ENCODE measurements at places on chromosomes 6 and 20. TPM values are rescaled to one million over a fixed set of nuclear protein-coding genes. Genes with fewer than 3 reads are reported as not detected.

DNA sequence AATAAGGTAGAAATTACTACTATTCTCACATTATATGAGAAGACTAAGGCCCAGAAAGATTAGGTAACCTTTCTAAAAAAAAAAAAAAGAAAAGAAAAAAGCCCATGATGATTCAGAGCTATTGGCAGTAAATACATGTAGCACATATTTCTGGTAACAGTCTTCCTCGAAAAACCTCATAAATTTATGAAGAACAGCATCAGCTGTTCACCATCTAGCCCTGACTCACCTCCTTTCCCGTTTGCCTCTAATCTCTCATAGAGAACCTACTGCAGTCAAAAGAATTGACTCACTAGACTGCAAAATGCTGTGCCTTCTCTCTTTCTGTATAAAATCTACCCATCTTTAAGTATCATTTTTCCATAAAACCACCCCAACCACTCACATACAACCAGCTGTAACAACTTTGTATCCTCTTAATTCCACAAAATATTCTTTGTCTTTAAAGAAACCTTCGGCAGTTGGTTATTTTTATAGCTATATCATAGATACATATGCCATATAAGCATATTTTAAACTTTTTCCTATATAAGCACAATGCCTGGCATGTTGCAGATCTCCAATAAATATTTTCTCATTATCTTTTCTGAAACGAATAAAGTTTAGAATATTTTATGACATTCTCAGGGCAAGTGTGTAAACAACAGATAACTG, 152.7 kb upstream of the ENPP5 start:
- H3K36me3 ChIP-seq = no peaks in the 10 kb centered on the region
- H3K27ac ChIP-seq = no peak overlapping the region
- H3K4me1 ChIP-seq = peaks cover 20% of the 10 kb centered on the region
- H3K4me3 ChIP-seq = no peak overlapping the region
- no peaks in the 10 kb centered on the region for H3K27me3 ChIP-seq

PCED1A gene
- 9.0 TPM for total RNA-seq

- peaks cover 4% of the 10 kb centered on the region for H3K27me3 ChIP-seq
- no peaks in the 10 kb centered on the region for H3K4me1 ChIP-seq
- H3K27ac ChIP-seq = no peak overlapping the region
- H3K4me3 ChIP-seq = no peak overlapping the region
- DNase-seq = no peak
Measured at GRCh38 chr6:28696682-28697081, 171.0 kb downstream of the GPX5 start.

DNA sequence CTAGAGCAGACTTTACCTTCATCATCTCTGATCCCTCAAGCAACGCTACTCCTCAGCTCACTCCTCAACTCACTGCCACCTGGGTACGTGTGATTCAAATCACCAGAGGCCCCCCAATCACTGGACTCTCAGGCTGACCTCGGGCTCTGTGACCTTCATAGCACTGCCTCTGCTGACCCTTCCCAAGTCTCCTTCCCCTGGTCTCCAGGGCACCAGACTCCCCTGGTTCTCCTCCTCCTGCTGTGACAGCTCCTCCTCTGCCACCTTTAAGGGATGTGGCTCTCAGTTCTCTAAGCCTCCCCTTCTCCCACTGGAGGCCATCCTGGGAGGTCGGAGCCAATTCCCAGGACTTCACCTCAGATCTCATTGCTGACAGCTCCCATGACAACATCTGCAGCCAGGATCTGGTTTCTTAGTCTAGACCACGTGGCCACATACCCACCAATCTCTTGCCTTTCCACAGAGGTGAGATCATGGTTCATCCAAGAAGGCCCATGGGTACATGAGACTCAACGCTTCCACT, 90.4 kb downstream of the NFATC2 start:
- peaks cover 17% of the 10 kb centered on the region for H3K36me3 ChIP-seq
- H3K4me1 ChIP-seq = peaks cover 55% of the 10 kb centered on the region
- H3K27ac ChIP-seq = no peak overlapping the region
- no peak for DNase-seq

DNA sequence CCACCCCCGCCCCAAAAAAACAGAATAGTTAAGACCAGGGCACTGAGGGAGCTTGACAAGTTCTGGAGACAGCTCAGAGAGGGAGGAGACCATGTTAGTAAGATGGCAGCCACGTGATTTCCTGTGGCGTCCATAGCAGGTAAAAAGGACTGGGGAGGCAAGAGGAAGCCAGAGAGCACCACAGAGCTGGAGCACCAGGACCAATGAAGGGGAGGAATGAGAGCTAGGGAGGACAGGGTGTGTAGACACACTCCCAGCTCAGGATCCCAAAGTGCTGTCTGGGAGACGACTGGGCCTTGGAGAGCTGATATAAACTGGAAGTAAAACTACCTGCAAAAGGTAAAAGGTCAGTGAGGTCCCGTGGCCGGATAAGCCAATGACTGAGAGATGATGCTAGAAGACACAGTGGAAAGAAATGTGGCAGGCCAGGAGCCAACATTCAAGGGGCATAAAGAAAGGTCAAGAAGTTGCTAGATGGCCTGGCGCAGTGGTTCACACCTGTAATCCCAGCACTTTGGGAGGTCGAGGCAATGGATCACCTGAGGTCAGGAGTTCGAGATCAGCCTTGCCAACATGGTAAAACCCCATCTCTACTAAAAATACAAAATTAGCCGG, 39.0 kb downstream of the SLC23A2 start:
- no peak for DNase-seq
- no peak overlapping the region for H3K4me3 ChIP-seq
- no peak overlapping the region for H3K27ac ChIP-seq
- H3K4me1 ChIP-seq = peaks cover 11% of the 10 kb centered on the region
- H3K27me3 ChIP-seq = no peaks in the 10 kb centered on the region
- H3K36me3 ChIP-seq = no peaks in the 10 kb centered on the region

DNA sequence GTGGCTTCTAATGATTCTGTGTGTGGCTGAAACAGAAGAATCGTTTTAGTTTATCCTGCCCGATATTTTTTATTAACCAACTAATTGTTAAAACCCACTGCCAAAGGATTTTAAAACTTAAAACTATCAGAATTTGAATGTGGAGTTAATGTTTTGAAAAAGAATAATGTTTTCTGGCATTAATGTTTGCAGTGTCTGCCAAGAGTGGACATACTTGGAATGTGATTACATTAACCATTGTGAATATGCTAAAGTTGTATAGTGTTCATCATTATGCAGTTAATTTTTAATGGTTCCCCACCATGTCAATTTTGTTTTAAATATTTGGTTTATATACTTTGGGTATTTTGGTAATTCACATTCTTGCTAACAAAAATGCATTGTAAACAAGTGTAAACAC, 24.4 kb downstream of the DCBLD1 start:
- no peak overlapping the region for H3K27ac ChIP-seq
- no peak for DNase-seq
- peaks cover 3% of the 10 kb centered on the region for H3K4me1 ChIP-seq
- H3K4me3 ChIP-seq = no peak overlapping the region
- no peaks in the 10 kb centered on the region for H3K36me3 ChIP-seq

GRCh38 chr6:140043762-140044378, 669.4 kb upstream of the CITED2 start:
- H3K36me3 ChIP-seq = no peaks in the 10 kb centered on the region
- H3K4me1 ChIP-seq = peaks cover 5% of the 10 kb centered on the region
- DNase-seq = no peak
- H3K4me3 ChIP-seq = no peak overlapping the region
- H3K27ac ChIP-seq = no peak overlapping the region
- H3K27me3 ChIP-seq = no peaks in the 10 kb centered on the region

CABLES2 gene
- total RNA-seq = 2.4 TPM

ZSCAN16 gene
- 2.8 TPM for total RNA-seq

GRCh38 chr6:85191656-85192055, 258.2 kb upstream of the NT5E start:
- no peak for DNase-seq
- H3K27me3 ChIP-seq = no peaks in the 10 kb centered on the region
- no peaks in the 10 kb centered on the region for H3K36me3 ChIP-seq

MAFB gene
- total RNA-seq = 61.7 TPM

PTGIS gene
- total RNA-seq = 4.1 TPM

GPANK1 gene
- total RNA-seq = 6.9 TPM

DNA sequence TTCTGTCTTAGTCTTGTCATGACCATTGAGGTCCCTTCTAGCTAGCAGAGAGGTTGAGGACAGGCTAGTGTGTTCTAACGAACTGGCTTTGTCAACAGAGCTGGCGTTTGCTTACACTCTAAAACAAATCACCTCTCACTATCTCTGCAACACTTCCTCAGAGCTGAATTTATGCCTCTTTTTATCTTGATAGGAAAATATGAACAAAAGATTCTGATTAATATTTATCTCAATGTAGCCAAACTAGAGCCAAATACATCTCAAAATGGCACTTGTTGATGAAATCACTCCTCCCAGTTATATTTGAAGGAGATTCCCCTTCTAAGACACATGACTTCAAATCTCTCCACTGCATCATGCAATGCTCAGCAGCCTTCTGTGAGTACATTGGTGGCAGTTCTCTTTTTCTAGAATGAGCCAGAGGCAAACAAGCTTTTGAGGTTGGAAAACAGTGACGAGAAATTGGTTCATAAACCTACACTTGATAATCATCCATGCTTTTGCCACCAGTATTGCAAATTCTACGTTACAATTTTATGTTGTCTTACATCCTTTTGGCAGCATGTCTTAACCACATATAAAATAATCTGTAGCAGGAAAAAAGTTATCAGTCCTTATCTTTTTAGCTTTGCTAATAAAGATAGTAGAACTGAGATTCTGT, 615.7 kb upstream of the CITED2 start:
- H3K4me1 ChIP-seq = no peaks in the 10 kb centered on the region
- no peak for DNase-seq
- H3K4me3 ChIP-seq = no peak overlapping the region
- no peaks in the 10 kb centered on the region for H3K36me3 ChIP-seq
- peak overlapping the region; percentile 45 for H3K27ac ChIP-seq
- no peaks in the 10 kb centered on the region for H3K27me3 ChIP-seq

- H3K4me3 ChIP-seq = no peak overlapping the region
- H3K36me3 ChIP-seq = no peaks in the 10 kb centered on the region
- H3K27ac ChIP-seq = no peak overlapping the region
- H3K4me1 ChIP-seq = peaks cover 43% of the 10 kb centered on the region
- H3K27me3 ChIP-seq = no peaks in the 10 kb centered on the region
Measured at GRCh38 chr6:24929242-24929641, 6.5 kb downstream of the RIPOR2 start.

EDN3 gene
- 65.2 TPM for total RNA-seq

- H3K27me3 ChIP-seq = no peaks in the 10 kb centered on the region
- peaks cover 17% of the 10 kb centered on the region for H3K36me3 ChIP-seq
- no peak overlapping the region for H3K27ac ChIP-seq
Measured at GRCh38 chr6:159688266-159688905, 4.7 kb downstream of the SOD2 start.

PHACTR3 gene
- 0.45 TPM for total RNA-seq

DNA sequence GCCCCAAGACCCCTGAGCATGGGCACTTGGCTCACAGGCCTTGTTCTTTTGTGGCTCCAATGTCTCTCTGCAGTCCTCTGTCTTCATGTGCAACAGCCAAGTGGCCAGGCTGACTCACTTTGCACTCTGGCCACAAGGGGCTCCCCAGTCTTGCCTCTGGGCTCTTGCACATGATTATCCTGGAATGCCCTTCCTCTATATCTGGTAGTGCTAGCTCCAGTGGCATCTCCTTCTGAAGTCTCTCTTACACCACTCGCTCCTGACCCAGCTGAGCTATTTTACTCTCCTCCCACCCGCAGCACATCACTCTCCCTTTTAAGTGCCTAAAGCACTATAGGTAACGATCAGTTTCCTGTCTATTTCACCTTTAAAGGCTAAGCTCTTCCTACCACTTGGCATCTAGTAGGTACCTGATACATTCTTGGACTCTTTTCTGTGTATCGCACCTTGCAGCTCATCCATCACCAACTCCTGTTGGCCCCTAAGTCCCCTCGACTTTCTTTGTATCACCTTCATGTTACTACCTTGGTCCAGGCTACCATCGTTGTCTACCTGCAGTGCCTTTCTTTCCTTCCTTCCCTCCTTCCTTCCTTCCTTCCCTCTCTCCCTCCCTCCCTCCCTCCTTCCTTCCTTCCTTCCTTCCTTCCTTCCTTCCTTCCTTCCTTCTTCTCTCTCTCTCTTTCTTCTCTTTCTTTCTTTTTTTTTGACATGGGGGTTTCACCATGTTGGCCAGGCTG, 211.9 kb upstream of the RNF24 start:
- no peak overlapping the region for H3K27ac ChIP-seq
- no peak overlapping the region for H3K4me3 ChIP-seq
- H3K27me3 ChIP-seq = no peaks in the 10 kb centered on the region

DNA sequence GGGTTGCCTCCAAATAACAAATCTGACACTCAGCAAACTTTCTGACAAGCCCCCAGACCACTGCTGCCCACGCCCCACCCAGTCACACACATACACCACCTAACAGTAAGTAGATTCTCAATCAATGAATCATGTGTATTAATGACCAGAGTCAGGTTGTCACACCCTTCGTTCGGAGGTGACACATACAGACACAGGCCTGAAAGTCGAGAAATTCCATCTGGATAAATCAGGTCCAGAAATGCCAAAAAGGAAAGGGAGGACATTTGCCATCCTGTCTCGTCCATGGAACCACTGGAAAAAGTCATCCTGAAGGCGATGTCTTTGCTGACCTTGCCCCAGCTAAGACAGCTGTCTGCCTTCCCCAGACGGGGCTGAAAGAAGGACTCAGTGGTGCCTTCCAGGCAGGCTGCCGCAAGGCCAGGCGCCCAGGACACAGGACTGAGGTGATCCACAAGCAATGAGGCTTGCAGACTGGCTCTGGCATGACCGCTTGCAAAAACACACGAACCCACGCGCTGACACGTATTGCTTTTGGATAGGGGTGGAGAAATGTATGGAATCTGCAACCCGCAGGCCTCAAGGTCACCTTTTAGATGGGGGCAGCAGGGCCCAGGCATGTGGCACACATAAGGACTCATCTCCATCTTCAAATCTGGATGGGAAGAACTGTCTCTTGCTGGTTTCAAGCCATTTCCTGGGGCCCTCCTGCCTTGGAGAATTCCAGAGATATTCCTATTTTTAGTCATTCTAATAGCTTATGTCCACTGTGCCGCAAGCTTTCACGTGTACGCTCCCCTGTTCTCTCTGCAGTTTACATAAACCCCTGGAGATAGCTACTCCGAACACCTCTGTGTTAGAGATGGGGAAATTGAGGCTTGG, 9.0 kb downstream of the NFATC2 start:
- H3K4me1 ChIP-seq = peaks cover 7% of the 10 kb centered on the region
- H3K4me3 ChIP-seq = no peak overlapping the region
- H3K36me3 ChIP-seq = no peaks in the 10 kb centered on the region
- no peak for DNase-seq
- H3K27me3 ChIP-seq = no peaks in the 10 kb centered on the region

DNA sequence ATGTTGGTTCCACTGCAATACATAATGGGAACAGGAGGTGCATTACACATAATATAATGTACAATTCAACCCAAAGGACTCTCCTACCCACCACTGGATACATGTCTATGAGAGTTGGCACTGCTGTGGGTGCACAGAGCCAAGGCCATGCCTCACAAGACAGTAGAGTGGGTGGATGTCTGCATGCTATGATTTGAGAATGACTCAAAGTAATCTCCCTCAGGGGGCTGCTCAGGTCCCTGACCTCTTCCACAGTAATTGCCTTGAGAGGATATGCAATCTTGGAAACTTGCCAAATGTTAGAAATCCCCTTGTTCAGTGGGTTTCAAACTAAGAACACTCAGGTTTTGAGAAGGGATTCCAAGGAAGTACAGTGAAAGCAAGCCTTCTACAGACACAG, 79.0 kb downstream of the ANKEF1 start:
- no peak for DNase-seq
- H3K4me3 ChIP-seq = no peak overlapping the region
- no peaks in the 10 kb centered on the region for H3K4me1 ChIP-seq
- no peak overlapping the region for H3K27ac ChIP-seq

PRSS16 gene
- 10.9 TPM for total RNA-seq
